Right renal cortex interstitium (tissue), 3 donors: ENCODE measurements at places on chromosomes 7 and 10. TPM values are rescaled to one million over a fixed set of nuclear protein-coding genes. Genes with fewer than 3 reads are reported as not detected.

GRCh38 chr10:77274046-77274795 lies 363.4 kb downstream of the KCNMA1 start:
- peak; percentile 23 for DNase-seq

DNA sequence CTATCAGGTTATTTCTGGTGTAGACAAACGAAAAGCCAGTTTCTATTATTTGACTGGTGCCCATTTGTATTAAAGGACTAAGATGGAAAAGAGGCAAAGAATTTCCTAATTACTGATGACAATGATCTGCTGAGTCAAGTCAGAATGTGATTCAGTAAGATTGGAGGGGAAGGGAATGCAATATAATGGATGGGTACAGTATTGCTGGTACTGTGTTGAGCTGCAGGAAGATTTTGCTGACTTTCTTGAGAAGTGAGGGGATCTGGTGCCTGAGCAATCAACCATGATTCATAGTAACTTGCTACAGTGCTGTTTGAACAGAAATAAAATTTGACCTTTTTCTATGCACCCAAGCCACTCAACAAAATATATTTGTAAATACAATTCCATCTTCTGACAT lies 139.1 kb upstream of the RHEB start:
- DNase-seq = no peak

DNA sequence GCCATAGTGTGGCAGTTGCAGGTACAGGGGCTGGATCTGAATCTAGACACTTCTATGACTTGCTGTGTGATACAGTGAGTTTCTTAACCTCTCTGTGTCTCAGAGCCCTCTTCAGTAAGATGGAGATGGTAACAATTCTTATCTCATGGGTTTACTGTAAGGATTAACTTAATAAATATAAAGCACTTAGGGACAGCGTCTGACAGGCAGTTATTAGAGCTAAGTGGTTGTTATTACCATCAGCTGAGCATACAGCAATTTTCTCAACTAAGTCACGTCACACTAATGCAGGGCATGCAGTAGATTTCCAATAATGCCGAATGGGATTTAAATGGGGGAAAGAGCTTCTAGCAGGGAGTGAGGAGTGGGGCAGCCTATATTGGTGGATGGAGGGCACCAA lies 162.6 kb downstream of the SH2D4B start:
- no peak for DNase-seq

DNA sequence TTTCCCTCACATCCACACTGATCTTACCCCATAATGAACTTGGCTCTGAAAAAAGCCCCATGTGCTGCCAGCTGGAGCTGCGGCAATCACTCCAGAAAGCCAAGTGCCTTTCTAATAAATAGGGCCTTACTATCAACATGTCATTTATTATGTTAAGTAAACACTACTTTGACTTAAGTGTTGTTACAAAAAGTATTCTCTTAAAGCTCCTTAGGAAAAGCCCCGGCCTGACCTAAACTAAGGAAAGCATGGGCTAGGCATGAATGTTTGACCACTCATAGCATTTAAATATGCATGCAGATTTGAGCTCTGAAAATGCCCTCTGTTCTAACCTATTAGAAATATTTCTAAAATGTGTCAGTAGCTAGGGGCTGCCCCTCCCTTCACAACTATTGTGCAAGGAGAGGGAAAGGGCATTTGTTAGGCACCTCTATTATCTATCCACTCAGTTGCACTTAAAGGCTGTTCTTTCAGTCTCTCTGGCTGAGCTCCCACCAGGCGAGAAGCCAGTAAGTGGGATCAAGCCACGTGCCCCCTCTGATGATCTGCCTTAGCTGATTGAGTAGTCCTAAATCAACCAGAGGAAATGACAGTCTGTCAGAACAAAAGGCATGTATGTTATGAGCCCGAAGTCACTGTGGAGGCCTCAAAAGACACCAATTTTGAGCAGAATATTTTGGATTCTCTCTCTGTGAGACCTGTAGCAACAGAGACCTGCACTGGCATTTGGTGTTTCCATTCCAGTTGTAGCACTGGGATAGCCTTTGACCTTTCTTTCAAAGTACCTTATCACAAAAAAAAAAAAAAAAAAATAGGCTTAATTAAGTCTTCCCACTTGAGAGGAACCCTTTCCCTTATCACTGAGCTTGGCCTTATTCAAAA lies 77.1 kb downstream of the ITGB8 start:
- no peak for DNase-seq

DNA sequence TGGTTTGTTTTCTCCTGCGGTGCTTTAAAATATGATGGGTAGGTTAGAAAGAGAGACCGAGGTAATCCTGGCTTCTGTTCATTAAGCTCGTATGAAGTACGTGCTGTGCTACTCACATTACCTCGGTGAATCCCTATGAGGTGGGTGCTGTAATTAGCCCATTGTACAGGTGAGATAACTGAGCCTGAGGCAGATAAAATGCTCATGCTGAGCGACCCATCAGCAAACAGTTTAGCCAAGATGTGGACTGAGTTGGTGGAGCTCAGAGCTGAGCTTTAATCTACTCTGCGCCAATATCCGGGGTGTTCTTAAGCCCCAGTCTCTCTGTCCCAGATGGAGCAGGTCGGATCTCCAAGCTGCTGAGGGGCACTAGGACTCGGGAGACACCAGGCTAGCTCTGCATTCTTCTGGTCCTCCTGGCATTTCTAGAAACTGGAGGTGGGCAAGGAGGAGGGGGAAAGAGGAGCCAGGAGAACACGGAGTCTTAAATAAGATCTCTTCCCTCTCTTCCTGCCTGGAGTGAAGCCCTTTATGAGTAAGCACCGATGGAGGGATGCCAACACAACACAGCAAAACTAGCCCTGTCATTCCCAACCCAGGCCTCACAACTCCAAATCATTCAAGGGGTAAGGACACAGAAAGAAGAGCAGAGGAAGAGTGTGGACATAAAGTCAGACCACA lies 458.5 kb downstream of the KCNMA1 start:
- no peak for DNase-seq

GRCh38 chr7:25549271-25549921 lies 321.1 kb upstream of the NPVF start:
- DNase-seq = peak; percentile 52

The ARMH3 gene
- 19.1 TPM for polyA plus RNA-seq

The INMT gene
- 1.4 TPM for polyA plus RNA-seq
